ENCODE measurements at places on chromosomes 4 and X. TPM values are rescaled to one million over a fixed set of nuclear protein-coding genes. Genes with fewer than 3 reads are reported as not detected.

The PRKG2 gene
- total RNA-seq, result 1.1 TPM

The BCOR gene
- 35.5 TPM for total RNA-seq

The FHDC1 gene
- 0.39 TPM for total RNA-seq

The KCNE5 gene
- 0.86 TPM for total RNA-seq

The CT45A1 gene
- total RNA-seq, result not detected

The IDH3G gene
- 131 TPM for total RNA-seq

The SH3D19 gene
- 13.7 TPM for total RNA-seq

The DIPK2B gene
- not detected for total RNA-seq

The TMEM47 gene
- total RNA-seq, result 52.1 TPM

The GUCY1A1 gene
- total RNA-seq, result 0.15 TPM

The MRPL1 gene
- total RNA-seq, result 23.0 TPM

The RIBC1 gene
- 0.94 TPM for total RNA-seq

The LETM1 gene
- 23.1 TPM for total RNA-seq

The PACRGL gene
- 15.9 TPM for total RNA-seq

The TAF7L gene
- total RNA-seq, result not detected

The POU3F4 gene
- not detected for total RNA-seq

The NCAPG gene
- 51.7 TPM for total RNA-seq

The CCNB3 gene
- total RNA-seq, result not detected

The CDKL2 gene
- total RNA-seq, result 0.15 TPM

The MAPK10 gene
- 2.3 TPM for total RNA-seq

The UGT2B15 gene
- not detected for total RNA-seq

The CTAG2 gene
- total RNA-seq, result 1.1 TPM

The PPEF2 gene
- total RNA-seq, result not detected

The AREG gene
- total RNA-seq, result not detected

The MTMR8 gene
- not detected for total RNA-seq

The GPR82 gene
- total RNA-seq, result not detected

The NKX6-1 gene
- 0.64 TPM for total RNA-seq

The TEX13D gene
- total RNA-seq, result not detected

The EXOC1L gene
- total RNA-seq, result not detected

The FAM241A gene
- not detected for total RNA-seq

The GABRB1 gene
- 4.3 TPM for total RNA-seq

The AKAP4 gene
- total RNA-seq, result not detected

The MAGEB16 gene
- not detected for total RNA-seq

The ADH1B gene
- not detected for total RNA-seq

The CLTRN gene
- total RNA-seq, result 2.8 TPM

The REELD1 gene
- not detected for total RNA-seq

The RBM46 gene
- not detected for total RNA-seq

The GLRA2 gene
- total RNA-seq, result not detected

The TMSB15A gene
- total RNA-seq, result 21.5 TPM

The NLGN4X gene
- 0.15 TPM for total RNA-seq

The HOPX gene
- total RNA-seq, result 5.6 TPM

The CT45A10 gene
- not detected for total RNA-seq

The SLC6A14 gene
- not detected for total RNA-seq

The CITED1 gene
- not detected for total RNA-seq

The PABPC1L2B gene
- total RNA-seq, result not detected

The THAP6 gene
- 6.3 TPM for total RNA-seq

The TLR2 gene
- total RNA-seq, result 4.8 TPM

The CXCL1 gene
- total RNA-seq, result 5.7 TPM

The CD40LG gene
- not detected for total RNA-seq

The KLHL13 gene
- 4.6 TPM for total RNA-seq

The FAM9B gene
- not detected for total RNA-seq

The GAB3 gene
- 15.6 TPM for total RNA-seq

The IGSF1 gene
- 0.89 TPM for total RNA-seq

The SSX2 gene
- not detected for total RNA-seq

The ELOVL6 gene
- 15.6 TPM for total RNA-seq

The KANTR gene
- total RNA-seq, result 3.3 TPM

The CYSLTR1 gene
- 2.8 TPM for total RNA-seq

Data from M059J (cell line).